ENCODE measurements at places on chromosomes 7 and 10.

DNA sequence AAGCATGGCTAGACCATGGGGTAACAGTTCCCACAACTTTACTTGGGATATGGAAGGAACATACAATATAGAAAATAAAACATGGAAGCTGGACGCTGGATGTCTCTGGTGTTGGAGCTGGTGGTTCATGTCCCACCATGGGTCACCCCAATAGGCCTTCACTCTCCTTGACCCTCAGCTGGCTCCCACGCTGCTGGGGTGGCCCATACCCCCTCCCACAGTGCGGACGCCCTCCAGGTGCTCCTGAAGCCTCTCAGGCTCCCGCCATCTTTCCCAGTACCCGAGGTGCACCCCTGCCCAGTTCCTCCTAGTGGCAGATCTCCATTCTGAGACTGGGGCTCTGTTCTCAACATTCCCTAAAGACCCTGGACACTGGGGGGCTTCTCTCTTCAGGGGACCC is 5.8 kb upstream of the CPA1 start:
- DNase-seq: no peak

- no peak for DNase-seq
These were observed 30.3 kb downstream of the PIK3CG start for GRCh38 chr7:106895246-106895864.

GRCh38 chr10:96416643-96417042 is 57.8 kb upstream of the OPALIN start:
- no peak for DNase-seq

- no peak for DNase-seq
These were observed 133.7 kb upstream of the RSU1 start for GRCh38 chr10:16950656-16951601.

GRCh38 chr10:113445736-113446135 is 107.1 kb upstream of the HABP2 start:
- DNase-seq: no peak

Data from hematopoietic multipotent progenitor cell treated with erythropoietin and hydrocortisone succinate and interleukin-3 and kit ligand, for 17 days (in vitro differentiated cells).